ENCODE measurements at places on chromosomes 6 and 20. TPM values are rescaled to one million over a fixed set of nuclear protein-coding genes. Genes with fewer than 3 reads are reported as not detected.

The PAQR8 gene
- polyA plus RNA-seq = 1.8 TPM

The ZC2HC1B gene
- polyA plus RNA-seq = 0.34 TPM

The HLA-DRB1 gene
- polyA plus RNA-seq = not detected

The KIF6 gene
- polyA plus RNA-seq = 2.1 TPM

The REM1 gene
- polyA plus RNA-seq = not detected
